ENCODE measurements at places on chromosomes 1 and 21.

DNA sequence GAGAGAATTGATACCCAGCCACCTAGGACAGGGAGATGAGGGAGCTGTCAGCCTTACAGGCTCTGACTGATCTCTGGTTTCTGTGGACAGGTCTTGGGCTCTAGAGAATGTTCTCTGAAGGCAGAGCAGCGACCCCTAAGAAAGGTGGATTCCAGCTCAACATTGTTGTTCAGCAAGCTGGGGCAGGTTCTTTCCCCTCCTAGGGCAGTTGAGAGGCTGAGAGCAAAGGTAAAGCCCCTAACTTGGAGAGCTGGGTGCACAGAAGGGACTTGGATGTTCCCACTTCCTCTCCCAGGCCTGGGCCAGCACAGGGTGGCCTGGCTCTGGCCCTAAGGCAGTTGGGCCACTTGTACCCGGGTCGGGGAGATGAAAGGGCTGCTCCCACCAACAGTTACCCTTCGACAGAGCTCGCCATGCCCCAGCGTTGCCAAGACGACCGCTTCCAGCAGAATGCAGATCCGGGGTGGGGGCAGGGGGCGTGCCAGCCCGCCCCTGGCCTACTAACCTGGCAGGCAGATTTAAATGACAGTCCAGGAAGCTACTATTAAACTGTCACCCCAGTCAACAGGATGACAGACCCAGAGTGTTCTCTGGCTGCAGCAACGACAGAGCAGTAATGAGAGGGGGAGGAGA is 31.6 kb downstream of the LRP8 start:
- DNase-seq, result no peak

GRCh38 chr1:100246738-100247137 is 2.9 kb downstream of the DBT start:
- no peak for DNase-seq

- DNase-seq, result peak; percentile 74
These were observed 34.4 kb downstream of the COL18A1 start for GRCh38 chr21:45439161-45439872.

GRCh38 chr21:36732761-36733160 is 33.8 kb downstream of the SIM2 start:
- DNase-seq, result no peak

DNA sequence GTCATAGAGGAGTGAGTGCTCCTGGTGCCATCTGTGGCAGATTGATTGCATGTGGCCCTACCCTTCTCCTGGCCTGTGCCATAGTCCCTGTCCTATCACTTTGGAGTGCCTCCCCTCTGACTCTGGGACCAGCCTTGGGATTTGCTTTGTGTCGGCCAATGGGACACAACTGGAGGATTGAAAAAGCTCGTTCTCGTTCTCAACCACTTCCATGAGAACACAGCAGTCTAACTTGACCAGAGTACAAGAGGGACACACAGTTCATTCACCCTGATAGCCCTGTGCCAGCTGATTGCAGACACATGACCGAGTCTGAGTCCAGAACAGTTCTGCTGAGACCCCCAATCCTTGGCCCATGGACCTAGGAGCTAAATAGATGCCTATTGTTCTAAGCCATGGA is 47.8 kb downstream of the C1orf198 start:
- DNase-seq, result no peak

DNA sequence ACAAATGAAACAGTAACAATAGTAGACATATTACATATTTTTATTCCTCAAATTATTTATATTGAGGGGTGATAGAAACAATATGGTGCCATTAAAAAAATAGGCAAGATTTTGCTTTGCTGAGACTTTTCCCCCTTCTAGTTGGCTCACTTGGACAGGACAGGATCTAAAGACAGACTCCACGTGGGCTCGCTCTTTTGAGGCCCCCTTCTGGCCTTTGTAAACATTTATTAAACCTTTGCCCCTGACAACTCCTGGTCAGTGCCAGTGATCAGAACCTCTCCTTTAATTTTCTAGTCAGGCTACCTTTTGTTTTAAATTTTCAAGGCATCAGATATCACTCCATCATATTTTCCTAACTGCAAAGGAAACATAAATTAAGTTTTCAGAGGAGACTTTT is 49.7 kb upstream of the IFI44L start:
- DNase-seq, result peak; percentile 23
